ENCODE measurements at places on chromosomes 16 and 17.

DNA sequence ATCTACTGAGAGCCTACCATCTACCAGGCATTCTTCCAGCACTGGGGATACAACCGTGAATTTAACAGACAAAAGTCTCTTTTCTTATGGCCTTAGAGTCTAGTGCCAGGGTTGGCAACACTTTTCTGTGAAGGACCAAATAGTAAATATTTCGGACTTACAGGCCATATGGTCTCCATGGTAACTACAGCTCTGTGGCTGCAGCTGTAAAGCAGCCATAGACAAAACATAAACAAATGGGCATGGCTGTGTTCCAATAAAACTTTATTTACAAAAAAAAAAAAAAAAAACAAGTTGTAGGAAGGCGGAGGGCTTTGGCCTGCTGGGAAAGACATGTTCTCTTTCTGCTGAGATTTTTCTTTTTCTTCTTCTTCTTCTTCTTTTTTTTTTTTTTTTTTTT lies 98.7 kb downstream of the ABCC12 start:
- DNase-seq: no peak

GRCh38 chr17:57264776-57265175 lies 8.5 kb downstream of the MSI2 start:
- no peak for DNase-seq

- no peak for DNase-seq
These were observed 54.3 kb upstream of the MED13 start for GRCh38 chr17:62119373-62119772.

GRCh38 chr17:41308251-41308917 lies 725 bp downstream of the KRTAP16-1 start:
- DNase-seq: peak; percentile 89

GRCh38 chr16:82741073-82741615 lies 114.4 kb downstream of the CDH13 start:
- no peak for DNase-seq

All from central memory CD8-positive, alpha-beta T cell (primary cell).